ENCODE measurements at places on chromosomes 7 and 10. TPM values are rescaled to one million over a fixed set of nuclear protein-coding genes. Genes with fewer than 3 reads are reported as not detected.

The GIMAP8 gene
- polyA plus RNA-seq, result 8.6 TPM

- no peak for DNase-seq
Observed at GRCh38 chr7:22611758-22612079, 111.7 kb upstream of the STEAP1B start.

The CALY gene
- not detected for polyA plus RNA-seq

The OR2A1 gene
- 1.1 TPM for polyA plus RNA-seq

The HKDC1 gene
- 14.0 TPM for polyA plus RNA-seq

The HMX3 gene
- not detected for polyA plus RNA-seq

The NUTM2A gene
- polyA plus RNA-seq, result 2.8 TPM

- DNase-seq, result peak; percentile 52
Observed at GRCh38 chr7:101691822-101692384, 62.8 kb upstream of the MYL10 start.

Data from left renal cortex interstitium (tissue), 4 donors.